ENCODE measurements at places on chromosomes 12 and 14. TPM values are rescaled to one million over a fixed set of nuclear protein-coding genes. Genes with fewer than 3 reads are reported as not detected.
A peak's percentile ranks its signal among the peaks of the same experiment; 100 is the strongest.

GRCh38 chr12:57342207-57342691, 88.6 kb downstream of the R3HDM2 start:
- peaks cover 10% of the 10 kb centered on the region for H3K4me1 ChIP-seq
- DNase-seq, result peak; percentile 23
- no peaks in the 10 kb centered on the region for H3K27me3 ChIP-seq
- no peaks in the 10 kb centered on the region for H3K36me3 ChIP-seq
- peak overlapping the region; percentile 50 for H3K27ac ChIP-seq

TAS2R50 gene
- total RNA-seq, result not detected

P2RX2 gene
- total RNA-seq, result not detected

GRCh38 chr14:65006261-65006721, 19.6 kb downstream of the FNTB start:
- peak overlapping the region; percentile 36 for H3K4me3 ChIP-seq
- H3K4me1 ChIP-seq, result peaks cover 31% of the 10 kb centered on the region
- no peaks in the 10 kb centered on the region for H3K36me3 ChIP-seq
- no peak for DNase-seq
- H3K27ac ChIP-seq, result peak overlapping the region; percentile 88
- H3K27me3 ChIP-seq, result no peaks in the 10 kb centered on the region

PRPF39 gene
- 22.3 TPM for total RNA-seq

GRCh38 chr12:52280796-52281560, 6.5 kb downstream of the KRT86 start:
- no peaks in the 10 kb centered on the region for H3K36me3 ChIP-seq
- H3K4me1 ChIP-seq, result peaks cover 7% of the 10 kb centered on the region
- H3K27me3 ChIP-seq, result no peaks in the 10 kb centered on the region
- H3K4me3 ChIP-seq, result no peak overlapping the region
- H3K27ac ChIP-seq, result peak overlapping the region; percentile 39

ASB2 gene
- 230 TPM for total RNA-seq

VASH1 gene
- 8.2 TPM for total RNA-seq

ERH gene
- 115 TPM for total RNA-seq

TTC8 gene
- total RNA-seq, result 3.0 TPM

FSCB gene
- not detected for total RNA-seq

- no peak overlapping the region for H3K27ac ChIP-seq
- no peak for DNase-seq
- peaks cover 7% of the 10 kb centered on the region for H3K36me3 ChIP-seq
- no peak overlapping the region for H3K4me3 ChIP-seq
Observed at GRCh38 chr12:55780685-55781084, 36.8 kb downstream of the SARNP start.

KMT2D gene
- total RNA-seq, result 62.6 TPM

SLC10A1 gene
- total RNA-seq, result not detected

DNA sequence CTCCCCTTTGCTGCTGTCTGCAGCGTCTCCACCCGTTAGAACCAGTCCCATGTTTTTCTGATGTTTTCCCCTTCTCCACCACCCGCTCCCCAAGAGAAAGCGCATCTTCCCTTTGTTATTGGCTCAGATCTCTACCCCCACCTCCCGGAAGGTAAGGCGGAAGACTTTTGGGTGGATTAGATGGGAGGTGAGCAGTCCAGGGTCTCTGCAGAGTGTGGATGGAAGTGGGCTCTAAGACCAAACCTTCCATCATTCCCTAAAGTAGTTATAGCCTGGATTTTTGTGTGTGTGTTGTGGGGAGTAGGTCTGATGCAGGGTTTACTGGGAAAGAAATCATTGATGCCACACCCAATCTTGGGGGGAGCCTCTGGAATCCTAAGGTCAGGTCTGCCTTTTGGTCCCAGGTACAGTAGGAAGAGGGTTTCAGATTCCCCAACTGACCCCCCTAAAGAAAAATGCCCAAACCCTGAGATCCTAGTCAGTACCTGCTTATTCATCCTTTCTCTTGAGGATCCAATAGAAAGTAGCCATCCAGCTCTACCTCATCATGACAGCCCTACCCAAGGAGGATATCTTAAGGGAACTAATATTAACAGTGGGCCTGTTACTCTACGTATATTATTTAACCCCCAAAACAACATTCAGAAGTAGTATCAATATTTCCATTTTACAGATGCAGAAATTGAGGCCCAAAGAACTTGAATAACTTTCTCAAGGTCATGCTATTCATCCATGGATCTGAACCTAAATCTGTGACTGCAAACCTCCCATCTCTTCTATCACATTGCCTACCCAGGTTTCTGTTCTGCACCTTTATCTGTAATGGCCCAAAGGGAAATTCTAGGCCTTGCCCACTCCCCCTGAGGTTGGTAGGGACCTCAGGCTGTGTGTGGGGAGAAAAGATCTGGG, 1.1 kb downstream of the KIF5A start:
- H3K27me3 ChIP-seq, result peaks cover 29% of the 10 kb centered on the region
- H3K4me1 ChIP-seq, result peaks cover 8% of the 10 kb centered on the region
- H3K36me3 ChIP-seq, result peaks cover under 1% of the 10 kb centered on the region
- no peak overlapping the region for H3K27ac ChIP-seq
- DNase-seq, result no peak
